Right lobe of liver (tissue), 6 donors: ENCODE measurements at places on chromosomes 7 and 10. TPM values are rescaled to one million over a fixed set of nuclear protein-coding genes. Genes with fewer than 3 reads are reported as not detected.
A peak's percentile ranks its signal among the peaks of the same experiment; 100 is the strongest.

The KAZALD1 gene
- total RNA-seq: 0.93 TPM

- no peak for DNase-seq
Measured at GRCh38 chr10:54131833-54132232, 669.2 kb downstream of the PCDH15 start.

- DNase-seq: no peak
Measured at GRCh38 chr7:3859431-3859830, 558.4 kb downstream of the SDK1 start.

The ENO4 gene
- total RNA-seq: not detected

DNA sequence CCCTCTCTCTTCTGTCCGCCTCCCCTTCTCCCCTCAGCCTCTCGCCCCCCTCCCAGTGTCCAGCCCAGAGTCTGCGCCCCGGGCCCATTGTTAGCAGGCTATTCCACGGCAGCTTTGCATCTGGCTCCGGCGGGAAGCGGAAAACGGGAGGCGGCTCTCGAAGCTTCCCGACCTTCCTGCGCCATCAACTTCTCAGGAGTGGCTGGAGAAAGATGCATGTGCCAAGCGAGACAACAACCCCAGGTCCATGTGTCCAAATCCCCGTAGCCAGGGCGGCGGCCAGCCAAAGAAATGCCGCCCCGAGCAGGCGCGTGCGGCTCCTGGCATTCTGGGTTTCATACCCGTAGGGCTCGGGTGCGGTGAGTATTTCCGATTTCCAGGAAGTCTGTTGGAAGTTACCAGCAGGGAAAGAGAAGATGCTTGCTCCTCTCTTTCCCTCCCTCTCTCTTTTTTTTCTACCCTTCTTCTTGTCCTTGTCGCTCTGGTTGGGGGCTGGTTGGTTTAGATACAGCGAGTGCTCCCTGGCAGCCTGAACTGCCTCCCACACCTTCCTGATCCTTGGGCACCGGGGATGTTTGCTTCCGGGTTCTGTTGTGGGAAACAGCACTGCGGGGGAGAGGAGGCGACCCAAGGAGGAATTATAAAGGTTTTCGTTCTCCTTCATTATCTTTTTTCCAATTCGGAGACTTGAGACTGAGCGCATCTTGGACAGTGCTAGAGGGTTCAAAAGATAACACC lies 1.2 kb upstream of the HOXA2 start:
- DNase-seq: no peak

The ZNF107 gene
- 1.4 TPM for total RNA-seq

The ZNF804B gene
- not detected for total RNA-seq

The CAV1 gene
- 8.6 TPM for total RNA-seq

The CALML3 gene
- not detected for total RNA-seq

DNA sequence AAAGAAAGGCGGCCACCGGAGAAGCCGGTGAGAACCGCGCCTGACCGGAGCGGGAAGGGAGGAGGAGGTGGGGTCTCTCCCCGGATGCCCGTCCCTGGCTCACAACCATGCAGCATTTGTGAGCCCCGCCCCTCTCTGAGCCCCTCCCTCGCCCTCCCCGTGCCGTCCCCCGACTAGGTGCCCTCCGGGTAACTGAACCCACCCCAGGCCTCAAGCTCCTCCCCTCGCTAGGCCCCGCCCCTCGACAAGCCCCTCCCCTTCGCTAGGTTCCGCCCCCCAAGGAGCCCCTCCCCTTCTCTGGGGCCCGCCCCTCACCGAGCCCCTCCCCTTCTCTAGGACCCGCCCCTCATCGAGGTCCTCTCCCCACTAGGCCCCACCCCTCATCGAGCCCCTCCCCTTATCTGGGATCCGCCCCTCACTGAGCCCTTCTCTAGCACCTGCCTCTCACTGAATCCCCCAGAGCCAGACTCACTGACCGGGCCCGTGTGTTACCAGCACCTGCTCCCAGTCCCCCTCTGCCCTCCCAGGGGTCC lies 42.2 kb upstream of the HSPB1 start:
- DNase-seq: no peak

GRCh38 chr10:128306535-128306934 lies 180.3 kb upstream of the MKI67 start:
- DNase-seq: no peak

- no peak for DNase-seq
Measured at GRCh38 chr7:129108581-129108980, 35.9 kb upstream of the TSPAN33 start.

GRCh38 chr7:135102372-135102771 lies 45.5 kb upstream of the TMEM140 start:
- DNase-seq: no peak

GRCh38 chr10:99661377-99661763 lies 2.1 kb downstream of the ENTPD7 start:
- no peak for DNase-seq

The ADARB2 gene
- total RNA-seq: 0.54 TPM

DNA sequence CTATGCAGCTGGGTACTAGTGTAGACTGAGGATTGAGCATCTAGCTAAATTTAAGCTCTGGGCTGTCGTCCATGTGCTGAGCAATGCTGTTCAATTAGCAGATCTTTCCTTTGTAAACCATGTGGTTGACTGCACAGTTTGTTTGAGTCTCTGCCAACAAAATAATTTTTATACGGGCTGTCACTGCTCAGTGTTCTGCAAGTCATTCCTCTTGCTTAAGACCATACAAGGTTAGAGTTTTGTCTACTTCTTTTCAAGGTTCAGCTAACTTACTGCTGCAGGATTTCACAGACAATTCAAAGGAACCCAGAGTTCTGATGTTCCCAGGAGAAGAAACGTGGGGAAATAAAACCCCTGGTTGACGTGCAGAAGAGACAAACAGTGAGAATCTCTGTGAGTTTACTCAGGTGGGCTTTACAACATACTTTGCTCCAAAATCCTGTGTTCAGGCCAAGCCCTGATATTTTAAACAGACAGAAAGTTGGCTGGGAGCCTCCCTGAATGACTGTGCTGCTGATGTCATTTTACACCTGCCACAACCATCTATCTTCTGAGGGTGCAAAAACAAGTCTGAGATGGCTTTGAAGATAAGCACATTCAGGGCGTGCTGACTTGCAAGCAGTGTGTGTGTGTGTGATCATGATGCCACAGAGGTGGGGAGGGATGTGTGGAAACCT lies 177.1 kb upstream of the SVIL start:
- DNase-seq: no peak

DNA sequence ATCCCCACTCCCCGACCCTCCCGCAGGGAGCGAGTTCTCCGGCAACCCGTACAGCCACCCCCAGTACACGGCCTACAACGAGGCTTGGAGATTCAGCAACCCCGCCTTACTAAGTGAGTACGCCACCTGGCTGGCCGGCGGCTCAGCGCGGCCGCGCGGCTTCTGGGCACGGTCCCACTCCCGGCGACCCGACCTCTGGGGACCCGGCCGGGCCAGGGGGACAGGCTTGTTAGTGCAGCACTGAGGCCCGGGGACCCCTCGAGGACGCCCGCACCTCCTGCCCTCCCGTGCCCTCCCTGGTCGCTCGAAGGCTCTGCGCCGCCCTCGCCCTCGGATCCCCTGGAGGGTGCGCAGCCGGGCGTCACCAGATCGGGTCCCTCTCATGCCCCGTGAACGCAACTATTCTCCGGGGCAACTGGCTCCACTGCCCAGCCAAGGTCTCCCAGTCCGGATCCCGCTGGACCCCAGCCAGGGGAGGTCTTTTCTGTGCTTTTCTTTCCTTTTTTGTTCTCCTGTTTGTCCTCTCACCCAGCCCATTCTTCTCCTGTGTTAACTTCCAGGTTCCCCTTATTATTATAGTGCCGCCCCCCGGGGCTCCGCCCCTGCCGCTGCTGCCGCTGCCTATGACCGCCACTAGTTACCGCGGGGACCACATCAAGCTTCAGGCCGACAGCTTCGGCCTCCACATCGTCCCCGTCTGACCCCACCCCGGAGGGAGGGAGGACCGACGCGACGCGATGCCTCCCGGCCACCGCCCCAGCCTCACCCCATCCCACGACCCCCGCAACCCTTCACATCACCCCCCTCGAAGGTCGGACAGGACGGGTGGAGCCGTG lies 81.8 kb downstream of the PAX2 start:
- peak; percentile 38 for DNase-seq

DNA sequence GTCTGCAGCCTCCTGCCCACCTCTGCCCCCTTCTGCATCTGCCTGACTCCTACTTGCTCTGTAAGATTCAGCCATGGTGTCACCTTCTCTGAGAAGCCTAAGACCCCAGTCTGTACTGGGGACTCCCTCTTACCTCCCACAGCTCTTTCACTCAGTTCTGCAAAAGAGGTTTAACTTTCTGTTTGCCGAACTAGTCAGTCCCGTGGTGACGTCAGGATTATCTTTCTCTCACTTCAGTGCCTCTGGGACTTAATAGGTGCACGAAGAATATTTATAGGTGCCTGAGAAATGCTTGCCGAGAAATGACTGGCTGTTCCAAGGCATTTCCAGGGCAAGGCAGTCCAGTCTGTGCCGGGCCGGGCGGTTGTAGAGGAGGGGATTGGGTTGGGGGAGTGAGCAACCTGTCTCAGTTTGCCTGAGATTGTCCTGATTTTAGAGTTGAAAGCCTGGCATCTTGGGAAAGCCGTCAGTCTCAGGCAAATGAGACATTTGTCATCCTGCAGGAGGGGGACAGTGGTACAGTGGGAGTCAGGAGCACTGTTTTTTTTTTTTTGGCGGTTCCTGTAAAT lies 227.5 kb upstream of the NPVF start:
- DNase-seq: no peak

DNA sequence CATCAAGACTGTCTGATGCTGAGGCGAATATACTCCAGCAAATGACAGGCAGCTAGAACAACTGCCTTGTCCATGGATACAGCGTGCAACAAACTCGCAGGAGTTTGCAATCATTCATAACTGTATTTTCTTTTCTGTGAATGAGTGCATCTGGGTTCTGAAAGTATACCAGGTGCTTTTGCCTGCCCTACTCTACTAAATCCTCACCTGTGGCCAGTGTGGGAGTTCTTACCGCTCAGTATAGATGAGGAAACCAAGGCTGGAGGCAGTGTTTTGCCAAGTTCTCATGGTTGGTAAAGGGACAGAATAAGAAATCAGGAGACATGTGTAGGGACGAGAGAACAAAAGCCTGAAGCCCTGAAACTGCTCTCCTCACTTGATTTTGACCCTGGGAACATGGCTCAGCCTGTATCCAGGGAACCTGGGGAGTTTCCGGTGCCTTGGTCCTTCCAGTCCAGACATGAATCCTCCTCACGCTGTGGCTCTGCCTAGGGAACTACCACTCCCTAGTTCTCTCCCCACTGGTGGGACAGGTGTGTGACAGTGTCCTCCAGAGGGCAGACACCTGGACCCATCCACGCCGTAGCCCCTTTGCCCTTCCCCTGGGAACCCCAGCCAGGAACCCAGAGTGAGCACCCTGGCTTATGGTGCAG lies 142.0 kb downstream of the CDH23 start:
- DNase-seq: no peak

The YAE1 gene
- 5.4 TPM for total RNA-seq

- no peak for DNase-seq
Measured at GRCh38 chr10:82738592-82738991, 863.6 kb downstream of the NRG3 start.

GRCh38 chr10:110446954-110447608 lies 50.6 kb upstream of the DUSP5 start:
- peak; percentile 26 for DNase-seq

GRCh38 chr10:84008878-84009277 lies 130.4 kb upstream of the GHITM start:
- no peak for DNase-seq

DNA sequence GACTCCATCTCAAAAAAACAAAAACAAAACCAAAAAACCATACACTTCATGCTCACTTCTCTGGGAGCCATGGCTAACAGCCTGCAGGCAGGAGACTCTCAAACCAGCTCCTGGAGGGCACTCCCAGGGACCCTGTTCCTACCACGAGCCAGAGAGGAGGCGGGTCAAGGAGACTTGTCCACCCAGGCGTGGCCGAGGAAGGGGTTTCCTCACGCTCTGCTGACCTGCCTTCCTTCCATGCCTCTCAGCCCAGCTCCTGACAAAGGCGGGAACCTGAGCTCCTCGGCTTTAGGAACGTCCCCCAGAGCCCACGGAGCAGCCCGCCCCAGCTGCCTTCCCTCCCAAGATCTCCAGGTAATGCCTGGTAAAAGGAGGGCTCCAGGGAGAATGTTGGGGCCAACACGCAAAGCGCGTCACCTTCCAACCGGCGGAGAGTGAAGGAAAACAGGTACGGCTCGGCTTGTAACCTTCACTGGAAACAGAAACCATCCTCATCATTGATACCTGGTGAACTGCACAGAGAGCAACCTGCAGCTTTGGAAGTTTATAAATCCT lies 9.5 kb downstream of the GPR146 start:
- no peak for DNase-seq

The PSD gene
- total RNA-seq: 4.6 TPM

GRCh38 chr10:132805599-132805998 lies 19.7 kb upstream of the NKX6-2 start:
- peak; percentile 27 for DNase-seq

GRCh38 chr10:108204528-108205305 lies 1040.2 kb upstream of the SORCS1 start:
- no peak for DNase-seq

DNA sequence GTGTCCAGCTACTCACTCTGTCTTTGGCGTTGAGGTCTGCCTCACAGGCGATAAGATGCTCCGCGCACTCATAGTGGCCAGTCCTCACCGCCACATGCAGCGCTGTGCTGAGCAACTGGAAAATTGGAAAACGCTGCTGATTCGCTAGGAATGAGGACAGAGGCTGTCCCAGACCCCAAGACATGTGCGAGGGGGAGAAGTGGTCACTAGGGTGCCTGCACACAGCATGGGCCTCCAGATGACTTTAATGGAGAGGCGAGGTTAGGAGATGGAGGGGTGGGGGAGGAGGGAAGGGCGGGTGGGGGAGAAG lies 5.2 kb downstream of the ANKRD1 start:
- no peak for DNase-seq

The PROSER2 gene
- 26.3 TPM for total RNA-seq

GRCh38 chr7:25795824-25796235 lies 356.2 kb upstream of the NFE2L3 start:
- no peak for DNase-seq

The SNX10 gene
- total RNA-seq: 51.1 TPM

DNA sequence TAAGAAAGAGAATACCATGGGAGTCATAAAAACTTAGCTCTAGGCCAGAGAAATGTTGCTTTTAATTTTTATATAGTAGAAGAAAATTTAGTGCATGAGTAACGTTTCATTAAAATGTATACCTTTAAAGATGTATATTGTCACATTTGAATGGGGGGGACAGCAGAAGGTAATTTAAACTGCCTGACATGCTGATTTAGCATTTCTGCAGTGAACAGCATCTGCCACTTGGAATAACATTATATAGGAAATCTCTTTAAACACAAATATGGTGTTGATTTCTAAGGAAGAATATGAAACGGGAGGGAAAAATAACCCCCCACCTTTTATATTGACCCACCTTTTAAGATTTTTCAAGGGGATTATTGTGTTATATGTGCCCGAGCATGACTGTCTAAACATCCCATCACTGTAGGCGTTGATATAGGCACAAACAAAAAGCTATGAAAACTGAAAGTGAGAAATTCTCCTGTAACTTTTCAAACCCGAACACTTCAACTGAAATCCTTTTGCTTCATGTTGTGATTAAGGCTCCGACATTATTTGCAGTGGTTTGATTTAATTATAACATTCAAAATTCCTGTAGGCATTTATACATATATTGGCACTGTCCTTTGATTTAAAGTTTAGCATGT lies 244.7 kb upstream of the CELF2 start:
- DNase-seq: no peak

The NPC1L1 gene
- total RNA-seq: 49.8 TPM
